HepG2 (cell line): ENCODE measurements at places on chromosomes 1 and 21. TPM values are rescaled to one million over a fixed set of nuclear protein-coding genes. Genes with fewer than 3 reads are reported as not detected.

GRCh38 chr1:70483342-70483741 lies 72.3 kb downstream of the CTH start:
- H3K27ac ChIP-seq = no peak overlapping the region
- no peaks in the 10 kb centered on the region for H3K4me1 ChIP-seq
- no peak overlapping the region for H3K4me3 ChIP-seq
- H3K36me3 ChIP-seq = no peaks in the 10 kb centered on the region
- H3K27me3 ChIP-seq = no peaks in the 10 kb centered on the region
- no peak for DNase-seq

- H3K4me1 ChIP-seq = no peaks in the 10 kb centered on the region
- no peaks in the 10 kb centered on the region for H3K36me3 ChIP-seq
- peaks cover 50% of the 10 kb centered on the region; the same call in 2 of the 3 replicates for H3K27me3 ChIP-seq
- H3K4me3 ChIP-seq = no peak overlapping the region
- no peak for DNase-seq
These were observed 35.8 kb downstream of the LGR6 start for GRCh38 chr1:202229376-202229775.

- no peak for DNase-seq
- no peaks in the 10 kb centered on the region for H3K36me3 ChIP-seq
- H3K4me3 ChIP-seq = no peak overlapping the region
- no peaks in the 10 kb centered on the region for H3K4me1 ChIP-seq
- H3K27me3 ChIP-seq = no peaks in the 10 kb centered on the region
These were observed 1512.5 kb upstream of the B3GALT2 start for GRCh38 chr1:194698908-194699318.

- H3K36me3 ChIP-seq = no peaks in the 10 kb centered on the region
- no peaks in the 10 kb centered on the region; the same call in 2 of the 3 replicates for H3K27me3 ChIP-seq
- no peak overlapping the region for H3K4me3 ChIP-seq
- H3K4me1 ChIP-seq = peaks cover 57% of the 10 kb centered on the region
- no peak for DNase-seq
These were observed 2.6 kb downstream of the RIMS3 start for GRCh38 chr1:40662864-40663263.

DNA sequence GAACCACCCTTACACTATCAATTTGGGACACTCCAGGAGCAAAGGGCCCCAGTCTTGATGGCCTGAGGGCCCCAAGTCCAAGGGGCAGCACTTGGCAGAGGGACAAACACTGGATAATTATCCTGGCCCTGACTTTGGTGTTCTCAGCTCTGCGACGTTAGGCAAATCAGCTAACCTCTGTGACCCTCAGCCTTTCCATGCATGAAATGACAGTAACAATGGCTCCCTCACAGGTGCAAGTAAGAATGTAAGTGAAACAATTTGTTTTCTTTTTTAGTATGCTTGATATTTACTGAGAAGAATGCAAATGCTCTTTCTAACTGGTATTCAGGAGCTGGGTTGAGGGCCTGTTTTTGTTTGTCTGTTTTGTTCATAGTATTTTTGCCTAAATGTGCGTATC lies 61.6 kb upstream of the PRDX6 start:
- H3K4me1 ChIP-seq = no peaks in the 10 kb centered on the region
- no peak overlapping the region for H3K4me3 ChIP-seq
- DNase-seq = no peak

DNA sequence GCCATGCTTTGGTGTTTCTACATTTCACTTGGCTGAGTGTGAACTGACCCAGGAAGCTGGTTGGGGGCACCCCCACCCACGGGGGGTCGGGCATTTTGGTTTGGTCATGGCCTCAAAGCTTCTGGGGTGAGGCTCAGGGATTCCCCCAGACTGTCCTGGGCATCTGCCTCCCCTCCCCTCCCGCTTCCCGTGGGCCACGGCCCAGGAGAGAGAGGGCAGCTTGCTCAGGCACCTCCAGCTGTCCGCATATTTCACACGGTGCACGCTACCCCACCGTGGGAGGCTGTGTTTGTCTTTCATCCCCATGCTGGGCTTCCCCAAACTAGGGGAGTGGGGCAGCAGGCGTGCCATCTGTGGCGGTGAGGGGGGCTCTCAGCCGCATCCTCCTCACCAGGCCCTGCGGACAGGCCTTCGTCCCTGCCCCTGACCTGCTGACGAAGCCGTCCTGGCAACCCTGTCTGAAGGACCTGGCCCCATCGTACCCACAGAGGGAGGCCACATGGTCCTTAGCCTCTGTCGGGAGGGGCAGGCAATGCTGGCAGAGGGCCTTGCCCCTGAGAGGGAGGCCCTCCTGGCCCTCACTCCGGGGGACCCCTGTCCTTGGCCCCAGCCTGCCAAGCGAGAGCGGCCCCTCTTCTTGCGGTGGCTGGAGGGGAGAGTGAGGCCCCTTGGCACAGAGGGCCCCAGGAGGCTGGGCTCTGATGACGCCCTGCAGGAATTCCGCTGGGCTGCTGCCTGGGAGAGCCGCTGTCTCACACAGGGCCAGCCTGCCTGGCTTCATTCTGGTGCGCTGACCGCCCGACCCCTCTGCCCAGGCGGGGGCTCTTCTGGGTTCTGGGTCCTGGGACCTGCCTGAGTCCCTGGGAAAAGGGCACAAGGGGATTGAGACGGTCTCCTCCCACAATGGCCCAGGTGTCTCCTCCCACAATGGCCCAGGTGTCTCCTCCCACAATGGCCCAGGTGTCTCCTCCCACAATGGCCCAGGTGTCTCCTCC lies 22.1 kb downstream of the TP73 start:
- no peaks in the 10 kb centered on the region for H3K4me1 ChIP-seq
- H3K4me3 ChIP-seq = no peak overlapping the region
- DNase-seq = no peak
- no peaks in the 10 kb centered on the region; the same call in 1 of the 2 replicates for H3K27me3 ChIP-seq
- no peak overlapping the region for H3K27ac ChIP-seq
- H3K36me3 ChIP-seq = no peaks in the 10 kb centered on the region

GRCh38 chr1:211323156-211324063 lies 3.2 kb upstream of the TRAF5 start:
- H3K27me3 ChIP-seq = no peaks in the 10 kb centered on the region; the same call in 1 of the 2 replicates
- H3K4me3 ChIP-seq = no peak overlapping the region
- peaks cover 16% of the 10 kb centered on the region; the same call in 1 of the 2 replicates for H3K4me1 ChIP-seq
- peak; percentile 37 for DNase-seq

DNA sequence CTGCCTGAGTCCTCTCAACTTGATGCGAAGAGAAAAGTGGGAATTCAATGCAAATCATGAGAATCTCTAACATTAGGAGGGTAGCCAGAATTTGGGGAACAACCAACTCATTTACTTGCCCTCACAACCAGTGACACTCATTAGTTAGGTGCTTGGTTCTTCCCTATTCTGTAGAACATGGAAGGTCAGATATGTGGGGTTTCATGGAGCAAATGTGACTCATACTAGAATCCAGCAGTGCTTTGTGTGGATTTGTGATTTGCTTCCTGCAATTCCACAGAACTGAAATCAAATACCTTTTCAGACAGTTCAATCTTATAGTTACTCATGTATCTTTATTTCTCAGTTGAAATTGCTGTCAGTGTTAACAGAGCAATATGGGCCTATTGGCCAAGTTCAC lies 6.9 kb upstream of the ETV3 start:
- H3K27ac ChIP-seq = no peak overlapping the region
- no peak for DNase-seq
- H3K4me1 ChIP-seq = peaks cover 7% of the 10 kb centered on the region; the same call in 1 of the 2 replicates
- H3K36me3 ChIP-seq = no peaks in the 10 kb centered on the region
- peaks cover 4% of the 10 kb centered on the region; the same call in 1 of the 3 replicates for H3K27me3 ChIP-seq
- H3K4me3 ChIP-seq = no peak overlapping the region

The UBE2J2 gene
- total RNA-seq = 22.1 and 29.4 TPM in 2 replicates

The COL11A1 gene
- total RNA-seq = not detected in 2 replicates

The SLAMF7 gene
- not detected in 2 replicates for total RNA-seq

The C1orf94 gene
- not detected in 2 replicates for total RNA-seq

The MANEAL gene
- 16.8 and 26.4 TPM in 2 replicates for total RNA-seq

The KIF26B gene
- 0.03 and 0.09 TPM in 2 replicates for total RNA-seq

The LAMB3 gene
- 0.10 and 0.24 TPM in 2 replicates for total RNA-seq
